Activated naive CD4-positive, alpha-beta T cell (primary cell): ENCODE measurements at places on chromosomes 7 and 10.

DNA sequence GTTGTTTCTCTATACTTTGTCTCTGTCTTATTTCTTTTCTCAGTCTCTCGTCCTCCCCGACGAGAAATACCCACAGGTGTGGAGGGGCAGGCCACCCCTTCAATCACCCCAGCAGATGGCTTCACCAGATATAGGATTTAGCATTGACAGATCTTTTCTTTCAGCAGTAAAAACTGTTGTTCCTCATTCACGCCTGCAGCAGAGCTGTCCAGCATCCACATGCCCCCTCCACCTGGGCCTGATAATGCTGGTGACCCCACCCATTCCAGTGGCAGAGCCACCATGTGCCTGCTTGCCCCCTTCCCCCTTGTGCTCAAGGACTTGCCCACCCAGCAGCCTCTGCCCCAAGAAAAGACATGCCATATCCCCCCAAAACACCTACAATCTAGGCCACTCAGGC is 15.5 kb downstream of the FRG2B start:
- no peak for DNase-seq

GRCh38 chr10:22445495-22445894 is 100.2 kb downstream of the SPAG6 start:
- no peak for DNase-seq

- no peak for DNase-seq
Observed at GRCh38 chr7:32803406-32804141, 88.0 kb downstream of the KBTBD2 start.

- no peak for DNase-seq
Observed at GRCh38 chr7:135366843-135367508, 133.3 kb downstream of the STRA8 start.

DNA sequence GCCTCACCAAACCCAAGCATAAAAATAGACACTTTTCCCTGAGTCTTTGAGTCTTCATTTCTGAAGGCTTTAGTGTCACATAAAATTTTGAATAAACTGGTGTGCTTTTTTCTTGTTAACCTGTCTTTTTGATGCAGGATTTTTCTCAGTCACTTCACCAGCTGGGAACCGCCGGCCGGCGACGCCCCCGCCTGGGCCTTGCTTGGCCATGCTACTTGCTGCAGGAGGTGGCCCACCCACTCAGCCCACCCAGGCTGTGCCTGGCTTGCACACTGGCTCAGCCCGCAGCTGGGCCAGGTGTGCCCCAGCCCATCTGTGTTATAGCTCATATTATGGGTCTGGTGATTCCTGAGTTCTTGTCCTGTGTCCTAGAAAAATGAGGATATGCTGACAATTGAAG is 247.4 kb upstream of the CACNA2D1 start:
- no peak for DNase-seq

DNA sequence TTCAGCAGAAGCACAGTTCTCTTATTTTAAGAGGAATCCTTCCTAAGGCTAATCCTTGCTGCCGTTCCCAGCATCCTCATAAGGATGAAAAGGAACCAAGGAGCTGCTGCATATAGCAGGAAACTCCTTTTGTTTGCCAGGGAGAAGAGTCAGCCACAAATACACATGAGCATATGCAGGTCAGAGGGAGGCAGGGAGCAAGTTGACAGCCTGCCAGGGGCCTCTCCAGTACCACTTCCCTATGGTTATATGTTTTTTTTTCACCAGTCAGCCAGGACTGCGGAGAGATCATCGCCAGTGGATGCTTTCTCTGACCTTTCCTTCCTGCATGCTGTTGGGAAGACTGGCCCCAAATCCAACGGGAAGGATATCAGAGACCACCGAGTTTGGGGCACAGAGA is 39.8 kb downstream of the SLC35B4 start:
- DNase-seq = no peak

DNA sequence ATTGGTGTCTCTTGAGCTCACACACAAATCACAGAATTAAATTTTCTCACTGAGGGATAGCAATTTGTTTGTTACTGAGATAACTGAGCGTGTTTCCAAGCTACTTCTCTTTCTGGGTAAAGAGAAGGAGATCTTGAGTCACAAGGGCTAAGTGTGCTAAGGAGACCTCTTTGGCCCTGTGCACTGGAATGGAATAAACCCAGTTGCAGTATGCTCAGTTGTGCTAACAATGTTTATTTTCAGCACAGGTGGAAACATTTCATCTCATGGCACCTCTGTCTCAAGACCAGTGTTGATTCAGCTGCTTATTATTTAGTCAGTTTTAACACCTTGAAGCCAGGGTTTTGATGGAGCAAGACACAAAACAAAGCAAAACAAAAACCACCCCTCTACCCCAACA is 22.5 kb upstream of the UBE2H start:
- no peak for DNase-seq

- DNase-seq = no peak
Observed at GRCh38 chr10:15801147-15801546, 59.2 kb downstream of the MINDY3 start.

GRCh38 chr7:82674268-82674667 is 230.7 kb upstream of the CACNA2D1 start:
- no peak for DNase-seq

DNA sequence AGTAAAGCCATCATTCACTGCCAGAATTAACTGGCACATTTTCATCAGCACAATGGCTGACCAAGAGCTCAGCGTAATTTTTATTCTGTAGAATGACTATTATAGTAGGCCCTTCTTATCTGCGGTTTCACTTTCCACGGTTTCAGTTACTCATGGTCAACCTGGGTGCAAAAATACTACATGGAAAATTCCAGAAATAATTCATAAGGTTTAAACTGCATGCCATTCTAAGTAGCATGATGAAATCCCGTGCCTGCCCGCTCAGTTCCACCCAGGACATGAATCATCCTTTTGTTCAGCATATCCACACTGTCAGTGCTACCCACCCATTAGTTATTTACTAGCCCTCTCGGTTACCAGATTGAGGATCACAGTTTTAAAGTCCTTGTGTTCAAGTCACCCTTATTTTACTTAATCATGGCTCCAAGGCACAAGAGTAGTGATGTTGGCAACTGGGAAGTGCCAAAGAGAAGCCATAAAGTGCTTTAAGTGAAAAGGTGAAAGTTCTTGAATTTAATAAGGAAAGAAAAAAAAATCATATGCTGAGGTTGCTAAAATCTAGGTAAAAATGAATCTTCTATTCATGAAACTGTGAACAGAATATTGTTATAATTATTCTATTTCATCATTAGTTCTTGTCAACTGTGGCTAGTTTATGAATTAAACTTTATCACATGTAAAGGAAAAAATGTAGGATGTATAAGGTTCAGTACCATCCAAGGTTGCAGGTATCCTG is 204.9 kb downstream of the DOCK4 start:
- no peak for DNase-seq

DNA sequence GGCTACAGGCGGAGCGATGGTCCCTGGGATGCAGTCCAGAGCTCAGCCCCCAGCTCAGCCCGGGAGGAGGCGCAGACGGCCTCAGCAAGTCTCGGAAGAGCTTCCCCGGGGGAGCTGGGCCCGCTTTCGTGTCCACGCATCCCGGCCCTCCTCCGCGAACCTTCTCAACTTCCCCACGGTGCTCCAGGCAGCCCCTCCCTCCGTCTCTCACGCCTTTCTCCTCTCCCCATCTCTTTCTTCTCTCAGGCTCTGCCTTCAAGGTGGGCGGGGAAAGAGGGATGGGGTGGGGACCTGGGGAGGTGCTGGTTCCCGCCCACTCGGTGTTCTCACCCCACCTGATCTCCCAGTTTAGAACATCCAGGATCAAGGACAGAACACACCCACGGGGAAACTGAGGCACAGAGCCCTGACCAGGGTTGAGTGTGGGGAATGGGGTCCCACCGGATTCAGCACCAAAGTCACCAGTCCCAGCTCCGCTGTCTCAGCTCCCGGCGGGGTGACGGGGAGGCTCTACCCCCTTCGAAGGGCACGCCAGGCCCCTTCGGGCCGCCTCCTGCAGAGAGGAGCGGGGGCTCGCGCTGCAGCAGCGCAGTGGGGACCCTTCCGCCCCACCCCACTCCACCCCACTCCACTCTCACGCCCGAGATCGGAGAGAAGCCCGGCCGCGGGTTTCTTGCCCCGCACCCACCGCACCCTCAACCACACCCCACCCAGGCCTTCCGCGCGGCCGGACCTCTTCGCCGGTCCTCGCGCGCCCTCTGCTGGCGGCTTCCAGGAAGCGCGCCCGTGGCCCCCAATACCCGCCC is 18.2 kb downstream of the POLL start:
- DNase-seq = peak; percentile 68

DNA sequence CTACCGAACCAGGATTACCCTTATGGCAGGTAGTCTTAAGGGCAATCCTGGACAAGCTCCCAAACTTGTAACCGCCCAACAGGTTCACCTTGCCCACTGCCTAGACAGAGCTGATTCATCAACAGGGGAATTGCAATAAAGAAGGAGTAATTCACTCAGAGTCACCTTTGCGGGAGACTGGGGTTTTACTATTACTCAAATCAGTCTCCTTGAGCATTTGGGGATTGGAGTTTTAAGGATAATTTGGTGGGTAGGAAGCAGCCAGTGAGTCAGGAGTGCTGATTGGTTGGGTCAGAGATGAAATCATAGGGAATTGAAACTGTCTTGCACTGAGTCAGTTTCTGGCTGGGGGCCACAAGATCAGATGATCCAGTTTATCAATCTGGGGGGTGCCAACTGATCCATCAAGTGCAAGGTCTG is 25.3 kb downstream of the HK1 start:
- DNase-seq = no peak

GRCh38 chr10:3639546-3639945 is 145.5 kb downstream of the KLF6 start:
- DNase-seq = no peak

- no peak for DNase-seq
Observed at GRCh38 chr7:41085244-41085643, 617.6 kb downstream of the INHBA start.

GRCh38 chr10:3902054-3902808 is 117.2 kb upstream of the KLF6 start:
- no peak for DNase-seq

DNA sequence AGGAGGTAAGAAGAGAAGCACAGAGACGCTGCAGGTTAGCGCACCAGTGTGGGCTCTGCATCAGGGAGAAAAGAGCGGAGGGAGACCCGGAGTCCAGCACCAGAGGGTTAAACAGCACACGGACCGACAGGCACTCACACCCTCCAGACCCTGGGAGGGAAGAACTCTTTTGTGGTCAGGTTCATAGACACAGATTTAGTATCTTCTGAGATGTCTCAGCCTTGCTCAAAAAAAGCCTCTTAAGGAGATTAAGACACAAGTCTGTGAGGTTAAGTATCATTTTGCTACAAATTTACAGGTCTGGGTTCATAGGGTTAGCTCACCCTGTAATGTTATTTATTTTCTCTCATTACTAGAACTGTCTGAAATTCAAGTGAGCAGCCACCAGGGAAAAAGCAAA is 16.8 kb upstream of the NDST2 start:
- DNase-seq = no peak

- DNase-seq = no peak
Observed at GRCh38 chr10:118096022-118096421, 49.3 kb upstream of the RAB11FIP2 start.

DNA sequence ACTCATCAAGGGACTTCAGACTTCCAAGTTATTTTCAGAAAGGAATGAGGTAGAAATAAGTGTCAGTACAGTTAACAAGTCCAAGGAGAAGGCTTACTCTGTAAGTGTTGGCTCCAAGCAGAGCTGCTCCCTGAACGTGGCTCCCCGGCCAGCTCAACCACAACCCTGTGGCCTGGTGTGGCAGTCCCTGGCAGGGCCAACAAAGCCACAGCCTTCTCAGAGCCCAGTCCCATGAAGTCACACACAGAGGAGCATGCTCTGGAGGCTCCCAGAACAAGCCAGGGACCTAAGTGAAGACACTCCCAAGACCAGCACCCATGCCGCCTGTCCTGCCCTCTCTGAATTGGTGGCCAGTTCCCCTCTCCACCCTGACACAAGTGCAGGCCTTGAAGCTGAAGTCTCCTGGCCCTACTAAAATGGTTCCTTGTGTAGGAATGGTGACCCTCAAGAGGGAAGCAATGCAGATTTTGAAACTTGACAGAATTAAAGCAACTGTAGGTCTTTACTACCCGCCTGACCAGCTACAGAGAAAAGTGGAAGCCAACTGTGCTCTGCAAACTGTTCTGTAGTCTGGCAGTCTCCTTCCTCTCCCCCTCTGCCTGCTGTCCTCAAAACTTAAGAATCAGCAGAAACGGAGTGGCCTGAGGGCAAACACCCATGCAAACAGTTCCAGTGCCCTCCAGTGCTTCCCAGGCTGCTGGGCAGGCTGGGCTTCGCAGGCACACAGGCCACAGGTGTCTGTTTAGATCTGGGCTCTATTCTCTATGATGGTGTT is 51.1 kb downstream of the NOD1 start:
- DNase-seq = no peak

DNA sequence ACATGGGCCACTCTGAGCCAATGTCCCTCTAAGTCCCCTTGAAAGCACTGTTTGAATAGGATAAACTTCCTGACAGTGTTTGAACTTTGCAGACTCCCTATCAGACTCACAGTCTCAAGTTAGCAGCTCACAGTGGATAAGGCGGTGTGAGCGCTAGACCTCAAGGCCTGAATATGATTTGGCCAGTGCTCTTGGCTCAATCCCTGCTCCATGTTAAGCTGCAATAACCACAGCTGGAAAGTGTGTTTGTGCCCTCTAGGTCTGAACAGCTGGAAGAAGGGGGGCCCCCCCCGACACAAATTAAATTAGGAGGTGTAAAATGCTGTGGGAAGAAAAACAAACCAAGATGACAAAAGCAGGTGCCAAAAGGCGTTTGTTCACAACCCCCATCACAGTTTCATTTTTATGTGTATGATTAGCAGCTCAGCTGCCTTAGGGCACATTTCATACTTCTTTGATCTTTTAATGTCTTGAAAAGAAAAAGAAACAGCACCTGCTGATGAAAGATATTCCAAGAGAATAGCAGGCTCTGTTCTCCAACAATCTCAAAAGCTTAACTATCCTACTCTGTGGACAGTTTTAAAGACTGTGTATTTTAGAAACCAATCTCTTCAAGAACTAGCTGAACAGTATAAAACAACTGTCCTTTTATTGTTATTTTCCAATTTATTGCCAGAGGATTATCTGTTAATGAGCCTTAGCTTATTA is 167.6 kb downstream of the SNX13 start:
- no peak for DNase-seq

DNA sequence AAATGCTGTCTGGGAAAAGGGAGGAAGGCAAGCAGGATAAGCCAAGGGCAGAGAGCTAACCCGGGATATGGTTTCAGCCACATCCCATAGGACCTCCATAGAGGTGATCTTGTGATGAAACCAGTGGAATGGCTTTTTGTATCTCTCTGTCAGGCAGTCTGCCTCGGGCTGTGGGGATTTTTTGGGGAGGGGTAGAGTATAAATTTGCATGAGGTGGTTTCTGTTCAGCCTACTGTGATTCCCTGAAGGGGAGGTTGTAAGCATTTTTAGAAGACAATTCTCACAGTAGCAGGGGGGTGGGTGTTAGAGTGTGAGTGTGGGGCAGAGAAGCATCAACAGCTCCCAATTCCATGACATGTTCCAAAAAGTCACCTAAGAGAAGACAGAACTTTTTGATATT is 11.8 kb downstream of the OR9A2 start:
- no peak for DNase-seq

DNA sequence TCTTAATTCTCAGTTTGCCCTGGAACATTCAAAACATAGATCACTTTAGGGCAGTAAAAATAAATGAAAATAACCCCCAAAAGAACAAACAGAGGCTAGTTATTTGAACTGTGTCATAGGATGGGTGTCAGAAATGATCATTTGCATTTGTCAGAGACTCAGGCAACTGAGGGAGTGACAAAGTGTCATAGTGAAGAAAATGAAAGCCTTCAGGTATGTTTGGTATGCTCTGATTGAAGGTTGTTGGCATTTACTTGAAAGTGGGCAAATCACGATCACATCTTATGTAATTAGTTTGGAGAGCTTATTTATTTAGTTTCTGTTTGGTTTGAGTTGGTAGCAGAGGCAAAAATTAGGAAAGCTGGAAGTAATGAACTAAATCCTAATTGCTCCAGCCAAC is 880.9 kb downstream of the ANKRD7 start:
- no peak for DNase-seq
